ENCODE measurements at places on chromosomes 1 and 21. TPM values are rescaled to one million over a fixed set of nuclear protein-coding genes. Genes with fewer than 3 reads are reported as not detected.

- ATAC-seq: no peak
Measured at GRCh38 chr1:207999274-207999915, 88.5 kb upstream of the CD34 start.

- ATAC-seq: no peak
Measured at GRCh38 chr21:40095477-40095876, 228.2 kb downstream of the PCP4 start.

GJA8 gene
- not detected for total RNA-seq

DNA sequence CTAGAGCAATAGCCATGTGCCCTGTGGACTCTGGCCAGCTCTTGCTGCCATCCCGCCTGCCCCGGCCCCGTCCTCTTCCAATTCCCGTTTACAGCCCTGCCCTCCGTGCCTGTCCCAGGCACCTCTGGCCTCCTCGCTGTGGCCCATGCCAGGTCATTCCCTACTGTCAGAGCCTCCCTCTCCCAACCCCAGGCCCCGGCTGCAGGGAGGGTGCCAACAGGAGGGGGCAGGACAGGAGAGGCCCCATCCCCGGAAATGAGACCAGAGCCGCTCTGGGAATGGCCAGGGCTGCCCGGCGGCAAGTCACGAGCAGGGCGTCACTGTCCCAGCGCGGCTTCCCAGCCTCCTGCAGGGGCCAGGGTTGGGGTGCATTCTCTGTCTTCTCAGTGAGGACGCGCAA lies 23.5 kb upstream of the TSPEAR start:
- ATAC-seq: no peak

CSMD2 gene
- total RNA-seq: 0.08 TPM

DNA sequence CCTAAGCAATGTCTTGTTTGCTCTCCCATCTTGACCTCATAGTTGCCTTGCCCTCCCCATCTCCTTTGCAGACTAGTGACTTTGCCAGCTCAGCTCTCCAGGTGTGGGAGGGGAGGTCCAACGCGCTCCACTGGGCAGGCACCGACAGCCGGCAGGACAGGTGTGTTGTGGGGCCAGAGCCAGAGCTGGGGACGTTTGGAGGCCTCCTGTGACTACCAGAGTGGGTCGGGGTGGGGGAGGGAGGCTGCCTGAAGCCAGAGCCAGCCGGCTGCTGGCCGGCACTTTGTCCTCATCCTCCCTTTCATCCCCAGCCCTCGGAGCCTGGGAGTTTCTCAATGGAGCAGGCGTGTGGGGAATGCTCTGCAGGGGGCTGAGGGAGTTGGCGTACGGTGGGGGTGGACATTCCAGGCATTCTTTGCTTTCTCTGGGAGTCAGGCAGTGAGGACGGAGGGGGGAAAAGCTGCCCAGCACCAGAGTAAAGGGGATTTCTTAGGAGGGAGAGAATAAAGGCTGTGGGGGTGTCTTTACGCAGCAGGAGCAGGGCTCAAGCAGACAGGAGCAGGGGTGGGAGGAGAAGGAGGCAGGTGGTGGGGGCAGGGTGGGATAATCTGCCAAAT lies 20.2 kb downstream of the NUAK2 start:
- ATAC-seq: peak; percentile 33

- ATAC-seq: no peak
Measured at GRCh38 chr1:37475380-37476086, 1.2 kb downstream of the ZC3H12A start.

PLA2G2D gene
- 0.20 TPM for total RNA-seq

- ATAC-seq: no peak
Measured at GRCh38 chr1:2812939-2813653, 11.6 kb upstream of the TTC34 start.

- no peak for ATAC-seq
Measured at GRCh38 chr1:62299426-62300200, 19.6 kb downstream of the KANK4 start.

DNA sequence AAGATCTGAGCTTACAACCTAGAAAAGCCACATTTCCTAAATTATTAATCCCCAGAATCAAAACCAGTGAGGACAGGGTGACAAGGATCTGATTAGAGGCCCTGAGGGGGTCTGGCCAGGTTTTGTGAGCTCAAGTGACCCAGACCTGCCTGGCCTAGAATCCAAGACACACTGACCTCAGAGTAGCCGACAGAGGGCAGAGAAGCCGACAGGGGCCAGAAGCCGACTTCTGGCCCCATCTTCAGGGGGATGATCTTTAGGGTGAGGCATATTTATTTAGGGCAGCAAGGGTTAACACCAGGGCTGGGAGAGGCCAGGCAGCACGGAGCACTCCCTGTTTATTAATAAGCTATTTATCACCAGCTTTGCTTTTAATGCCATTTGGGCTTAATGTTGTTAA lies 45.3 kb downstream of the CASZ1 start:
- no peak for ATAC-seq

- ATAC-seq: no peak
Measured at GRCh38 chr1:205593532-205593931, 38.3 kb downstream of the ELK4 start.

DNA sequence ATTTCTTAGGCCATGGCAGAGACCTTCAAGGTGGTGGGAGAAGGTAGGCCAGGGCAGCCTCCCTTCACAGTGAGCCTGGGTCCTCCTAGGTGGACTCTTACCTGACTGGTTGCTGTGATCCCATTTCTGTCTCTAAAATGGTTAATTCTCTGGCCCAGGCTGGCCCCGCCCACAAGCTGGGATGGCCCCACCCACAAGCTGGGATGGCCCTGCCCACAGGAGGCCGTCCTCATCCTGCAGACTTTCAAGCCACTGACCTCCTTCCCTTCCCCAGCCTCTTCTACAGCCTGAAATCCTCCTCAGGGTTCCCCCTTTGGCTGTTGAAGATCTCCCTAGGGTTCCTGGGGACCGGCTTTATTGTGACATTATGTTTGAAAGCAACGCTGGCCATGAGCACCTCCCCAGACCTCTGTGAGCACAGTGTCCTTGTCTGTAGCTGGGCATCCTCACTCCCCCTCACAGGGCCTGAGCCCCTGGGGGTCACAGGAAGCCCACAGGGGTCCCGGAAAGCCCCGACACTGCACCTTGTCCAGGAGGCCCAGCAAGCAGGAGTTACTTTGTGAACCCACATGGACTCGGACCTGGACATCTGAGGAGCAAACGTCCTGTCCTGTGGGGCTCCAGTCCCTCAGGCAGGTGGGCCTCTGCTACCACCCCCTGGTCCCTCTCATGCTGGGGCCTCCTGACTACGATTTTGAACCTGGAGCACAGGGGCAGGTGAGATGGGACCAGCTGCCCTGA lies 621.7 kb downstream of the MATN1 start:
- ATAC-seq: no peak

DNA sequence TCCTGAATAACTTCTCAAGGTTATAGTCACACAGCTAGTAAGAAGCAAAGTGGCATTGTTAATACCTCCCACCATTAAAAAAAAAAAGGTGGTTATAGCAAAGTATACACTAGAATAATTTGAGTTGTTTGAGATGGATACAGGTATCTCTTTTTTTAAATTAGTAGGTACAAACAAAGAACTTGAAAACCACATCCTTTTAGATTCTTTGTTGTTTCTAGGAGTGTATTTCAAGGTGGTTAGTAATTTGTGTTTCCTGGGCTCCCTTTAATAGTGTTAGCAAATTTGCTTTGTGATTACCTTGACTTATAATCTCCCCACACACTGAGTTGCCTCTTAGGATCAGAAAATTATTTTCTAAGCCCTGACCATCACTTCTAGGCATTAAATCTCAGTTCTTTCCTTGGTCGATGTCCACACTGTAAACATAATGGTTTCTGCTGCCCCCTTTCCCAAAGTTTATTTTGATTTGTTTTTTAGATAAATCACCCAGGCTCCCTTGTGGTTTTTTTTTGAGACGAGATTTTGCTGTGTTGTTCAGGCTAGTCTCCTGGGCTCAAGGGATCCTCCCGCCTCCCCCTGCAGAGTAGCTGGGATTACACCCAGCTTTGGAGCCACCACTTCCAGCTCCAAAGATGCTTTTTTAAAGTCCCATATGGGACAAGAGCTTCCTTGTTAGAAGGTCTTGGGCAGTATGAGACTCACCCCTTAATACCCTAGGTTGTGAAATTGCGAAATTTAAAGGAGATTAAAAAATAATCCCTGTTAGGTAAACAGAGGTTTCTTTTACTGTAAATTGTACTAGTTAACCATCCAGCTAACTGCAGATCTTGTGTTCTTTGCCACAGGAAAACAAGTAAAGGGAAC lies 6.2 kb downstream of the AKIRIN1 start:
- ATAC-seq: no peak

ARPC5 gene
- 97.8 TPM for total RNA-seq

KRTAP13-2 gene
- total RNA-seq: not detected

F13B gene
- not detected for total RNA-seq

- no peak for ATAC-seq
Measured at GRCh38 chr1:244138399-244138798, 87.3 kb downstream of the ZBTB18 start.

DNA sequence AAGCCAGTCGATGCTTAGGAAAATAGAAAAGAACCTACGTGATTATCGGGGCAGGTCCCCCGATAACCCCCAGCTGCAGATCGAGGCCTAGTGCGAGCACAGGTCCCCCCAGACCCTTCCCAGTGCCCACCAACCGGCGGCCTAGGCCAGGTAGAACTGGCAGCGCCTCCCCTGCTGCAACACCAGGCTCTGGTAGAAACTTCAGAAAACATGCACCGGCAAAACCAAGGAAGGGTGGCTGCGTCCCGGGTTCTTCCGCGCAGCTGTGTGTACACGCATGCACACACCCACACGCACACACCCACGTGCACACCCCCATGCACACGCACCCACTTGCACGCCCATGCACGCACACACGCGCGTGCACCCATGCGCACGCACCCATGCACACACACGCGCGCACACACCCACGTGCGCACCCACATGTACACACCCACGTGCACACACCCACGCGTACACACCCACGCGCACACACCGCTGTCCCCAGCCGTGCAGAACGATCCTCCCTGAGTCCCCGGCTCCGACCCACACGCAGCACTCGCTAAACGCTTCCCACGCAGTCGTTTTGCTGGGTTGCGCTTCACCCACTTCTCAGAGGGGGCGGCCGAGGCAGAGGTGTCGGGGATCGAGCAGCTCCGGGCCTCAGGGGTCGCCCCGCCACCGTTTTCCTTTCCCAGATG lies 5.2 kb downstream of the TSPEAR start:
- no peak for ATAC-seq

DNA sequence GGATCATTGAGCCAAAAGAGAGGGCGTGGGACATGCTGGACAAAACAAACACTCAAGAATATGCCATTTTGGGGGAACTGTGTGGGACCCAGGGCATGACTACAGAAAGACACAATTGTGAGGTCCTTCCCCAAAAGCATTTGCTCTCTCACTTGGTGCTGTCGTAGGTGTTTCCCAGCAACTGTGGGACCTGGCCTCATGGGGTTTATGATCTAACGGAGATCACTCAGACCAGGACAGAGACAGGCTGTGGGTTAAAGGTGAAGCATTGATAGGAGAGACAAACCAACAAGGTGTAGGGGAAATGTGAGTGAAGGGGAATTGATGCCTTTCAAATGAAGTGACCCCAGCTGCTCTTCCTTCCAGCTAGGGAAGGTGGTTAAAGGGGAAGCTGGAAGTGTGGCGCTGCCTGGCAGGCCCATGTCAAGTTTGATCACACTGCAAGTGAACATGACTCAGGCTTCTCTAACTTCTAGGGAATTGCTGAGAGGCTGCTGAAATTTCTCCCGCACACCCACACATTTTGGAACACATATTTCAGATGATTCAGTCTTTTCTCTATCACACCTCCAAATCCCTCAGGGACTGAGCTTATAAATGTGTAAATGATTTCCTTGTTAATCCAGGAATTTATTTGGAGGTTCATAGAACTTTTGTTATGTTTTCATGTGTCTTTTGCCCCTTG lies 30.2 kb downstream of the TRAF5 start:
- no peak for ATAC-seq
